ENCODE measurements at places on chromosomes 6 and 20.

- no peak for DNase-seq
Measured at GRCh38 chr20:6178537-6178936, 55.7 kb upstream of the FERMT1 start.

GRCh38 chr20:40896814-40897700 is 131.6 kb upstream of the TOP1 start:
- no peak for DNase-seq

- DNase-seq = no peak
Measured at GRCh38 chr6:34663831-34664255, 32.7 kb downstream of the ILRUN start.

DNA sequence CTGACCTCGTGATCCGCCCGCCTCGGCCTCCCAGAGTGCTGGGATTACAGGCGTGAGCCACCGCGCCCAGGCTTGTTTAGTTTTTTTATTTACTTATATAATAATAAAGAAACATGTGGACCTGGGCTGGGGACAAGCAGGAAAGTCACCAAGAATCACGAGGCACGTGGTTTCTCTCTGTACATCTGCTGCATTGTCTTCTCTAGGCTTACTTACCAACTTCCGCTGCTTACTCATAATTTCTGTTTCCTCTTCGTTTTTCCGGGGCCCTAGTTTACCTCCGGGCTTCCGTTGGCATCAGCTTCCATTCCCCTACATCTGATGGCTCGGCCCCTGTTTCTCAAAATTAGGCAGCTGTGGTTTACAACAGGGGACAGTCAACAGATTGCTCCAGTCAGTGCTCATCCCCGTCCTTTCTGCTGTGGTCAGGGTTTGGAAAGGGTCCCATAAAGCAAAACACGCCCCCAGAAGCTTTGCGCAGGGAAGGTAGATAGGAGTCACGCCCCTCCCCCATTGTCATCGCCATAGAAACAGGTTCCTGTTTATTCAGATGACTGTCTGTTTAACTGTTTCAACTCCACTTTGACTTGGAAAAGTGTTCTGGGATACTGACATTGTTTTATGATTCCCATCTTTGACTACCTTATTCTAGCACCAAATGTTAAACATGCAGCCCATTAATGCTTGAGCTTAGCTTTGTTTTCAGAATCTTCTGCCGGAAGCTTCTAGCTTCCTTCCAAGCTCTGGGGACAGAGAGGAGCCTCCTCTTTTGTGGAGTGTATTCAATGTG is 31.9 kb upstream of the TXLNB start:
- peak; percentile 58 for DNase-seq

- DNase-seq = no peak
Measured at GRCh38 chr20:58616411-58616810, 34.7 kb upstream of the STX16 start.

GRCh38 chr6:33112148-33112547 is 36.4 kb downstream of the HLA-DPB1 start:
- no peak for DNase-seq

- DNase-seq = no peak
Measured at GRCh38 chr6:121516331-121516730, 80.9 kb downstream of the GJA1 start.

- no peak for DNase-seq
Measured at GRCh38 chr6:157520596-157521361, 139.8 kb downstream of the ZDHHC14 start.

- DNase-seq = no peak
Measured at GRCh38 chr6:111586554-111586953, 19.1 kb downstream of the TRAF3IP2 start.

GRCh38 chr6:119647309-119647708 is 297.7 kb upstream of the MAN1A1 start:
- DNase-seq = no peak

DNA sequence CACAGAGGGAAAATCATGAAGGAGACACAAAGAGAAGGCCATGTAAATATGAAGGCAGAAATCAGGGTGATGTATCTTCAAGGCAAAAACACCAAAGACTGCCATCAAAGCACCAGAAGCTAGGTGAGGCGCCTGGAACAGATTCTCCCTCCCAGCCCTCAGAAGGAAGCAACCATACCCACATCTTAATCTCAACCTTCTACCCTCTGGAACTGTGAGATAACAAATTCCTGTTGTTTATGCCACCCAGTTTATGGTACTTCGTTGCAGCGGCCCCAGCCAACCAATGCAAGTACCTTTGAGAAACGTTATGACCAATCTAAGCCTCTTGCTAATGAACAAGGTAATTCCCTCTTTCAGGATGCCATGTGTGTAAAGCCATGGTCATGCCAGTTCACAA is 66.2 kb upstream of the STXBP5 start:
- no peak for DNase-seq

DNA sequence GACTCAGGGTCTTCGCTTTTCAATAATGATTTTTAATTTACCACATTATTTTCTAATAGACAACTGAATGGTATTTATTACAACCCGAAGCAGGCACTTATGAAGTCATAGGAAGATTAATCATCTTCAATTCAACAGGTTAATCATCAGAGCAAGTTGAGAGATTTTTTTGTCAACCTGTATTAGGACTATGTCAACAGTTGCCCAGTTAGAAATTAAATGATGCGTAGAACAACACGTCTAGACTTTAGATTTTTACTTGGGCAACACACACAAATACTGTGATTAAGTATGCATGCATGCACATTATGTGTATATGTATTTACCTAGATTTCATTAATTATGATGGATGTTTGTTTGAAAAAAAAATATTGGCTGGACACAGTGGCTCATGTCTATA is 4.3 kb downstream of the ILRUN start:
- no peak for DNase-seq

- no peak for DNase-seq
Measured at GRCh38 chr6:17869010-17869752, 118.3 kb downstream of the KIF13A start.

DNA sequence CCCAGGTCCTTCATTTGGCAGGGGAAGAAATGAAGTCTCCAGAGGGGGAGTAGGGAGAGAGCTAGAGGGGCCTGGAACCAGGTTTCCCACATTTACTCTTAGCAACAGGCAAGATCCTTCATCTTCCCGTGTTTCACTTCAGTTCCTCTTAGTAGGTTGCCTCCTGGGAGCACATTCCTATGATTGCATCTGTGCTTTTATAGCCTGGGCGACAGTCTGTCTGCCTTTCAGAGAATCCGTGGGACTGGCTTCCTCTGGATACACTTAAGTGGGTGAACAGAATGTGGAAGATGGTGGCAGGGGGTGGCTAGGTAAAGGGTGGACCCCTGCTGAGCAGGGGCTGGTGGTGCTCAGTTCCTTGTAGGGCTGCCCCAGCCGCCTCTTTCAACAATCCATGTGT is 33.4 kb downstream of the STK35 start:
- no peak for DNase-seq

- DNase-seq = no peak
Measured at GRCh38 chr6:93293872-93294271, 125.5 kb downstream of the EPHA7 start.

DNA sequence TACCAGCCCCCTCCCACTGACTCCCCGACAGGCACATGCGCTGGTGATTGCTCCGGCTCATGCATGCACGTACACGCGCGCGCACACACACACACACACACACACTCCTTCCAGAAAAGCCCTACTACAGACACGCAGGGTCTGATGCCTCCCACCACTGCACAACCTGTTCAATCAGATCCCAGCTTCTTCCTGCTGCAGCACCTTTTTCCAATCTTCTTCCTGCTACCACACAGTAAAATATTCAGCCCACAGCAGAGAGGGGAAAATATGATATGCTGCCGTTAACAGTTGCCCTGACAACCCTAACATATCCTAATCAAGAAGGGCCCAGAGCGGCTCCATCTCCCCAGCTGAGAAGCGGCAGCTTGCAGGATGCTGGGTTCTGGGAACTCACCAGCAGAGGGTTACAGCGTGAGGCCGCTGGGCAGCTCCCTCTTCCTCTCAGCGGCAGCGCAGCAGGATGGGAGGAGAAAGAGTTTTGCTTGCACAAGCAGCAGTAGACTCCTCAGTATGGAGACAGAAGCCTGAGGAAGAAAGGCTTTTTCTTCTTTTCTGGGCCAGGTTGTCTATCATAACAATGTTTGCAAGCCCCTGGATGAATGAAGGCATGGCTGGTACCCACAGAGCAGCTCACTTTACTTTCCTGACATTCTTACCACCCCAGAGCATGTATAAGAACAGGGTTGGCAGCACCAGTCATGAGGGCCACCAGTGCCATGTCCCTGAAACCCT is 23.9 kb downstream of the MAP7 start:
- DNase-seq = peak; percentile 21

GRCh38 chr6:43934183-43934802 is 164.3 kb downstream of the VEGFA start:
- DNase-seq = no peak

DNA sequence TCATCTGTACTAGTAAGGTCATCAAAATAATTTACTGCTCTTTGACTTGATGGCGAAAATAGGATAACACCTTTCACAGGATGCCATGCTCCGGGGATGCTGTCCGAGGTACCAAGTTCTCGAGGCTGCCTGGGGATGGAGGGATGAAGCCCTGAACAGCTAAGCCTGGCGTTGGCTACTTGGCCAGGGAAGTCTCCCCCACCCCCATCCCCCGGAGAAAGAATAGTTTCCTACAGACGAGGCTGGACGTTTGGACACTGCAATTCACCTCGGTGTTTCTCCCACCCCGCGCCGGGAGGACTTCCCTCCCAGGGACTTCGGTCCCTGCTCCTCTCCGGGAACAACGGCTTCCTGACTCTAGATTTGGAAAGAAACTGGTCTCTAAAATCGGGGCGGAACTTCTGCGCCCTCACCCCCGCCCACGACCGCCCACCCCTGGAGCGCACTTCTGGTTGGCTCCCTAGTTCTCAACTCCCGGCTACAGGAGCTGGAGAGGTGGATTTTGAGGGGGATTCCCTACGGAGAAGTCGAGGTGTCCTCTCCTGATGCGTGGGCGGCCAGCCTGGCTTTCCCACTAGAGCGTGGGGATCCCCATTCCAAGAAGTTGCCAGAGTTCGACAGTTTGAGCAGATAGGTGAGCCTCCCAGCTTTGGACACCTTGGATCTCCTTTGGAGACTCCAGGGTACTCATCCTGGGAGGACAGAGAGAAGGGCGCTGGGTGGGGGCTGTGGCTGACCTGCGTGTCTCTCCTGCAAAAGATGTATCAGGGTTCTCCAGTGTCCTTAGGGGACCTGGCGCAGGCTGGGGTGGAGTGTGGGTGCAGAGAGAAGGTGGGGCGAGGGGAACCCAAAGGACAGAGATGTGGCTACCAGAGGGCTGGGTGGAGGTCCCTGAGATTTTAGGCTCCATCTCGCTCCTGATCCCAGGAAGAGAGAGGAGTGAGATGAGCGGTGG is 1.1 kb downstream of the PCSK2 start:
- no peak for DNase-seq

GRCh38 chr6:4039348-4039747 is 39.6 kb downstream of the FAM217A start:
- DNase-seq = no peak

- DNase-seq = no peak
Measured at GRCh38 chr20:13875265-13875811, 90.5 kb downstream of the NDUFAF5 start.

DNA sequence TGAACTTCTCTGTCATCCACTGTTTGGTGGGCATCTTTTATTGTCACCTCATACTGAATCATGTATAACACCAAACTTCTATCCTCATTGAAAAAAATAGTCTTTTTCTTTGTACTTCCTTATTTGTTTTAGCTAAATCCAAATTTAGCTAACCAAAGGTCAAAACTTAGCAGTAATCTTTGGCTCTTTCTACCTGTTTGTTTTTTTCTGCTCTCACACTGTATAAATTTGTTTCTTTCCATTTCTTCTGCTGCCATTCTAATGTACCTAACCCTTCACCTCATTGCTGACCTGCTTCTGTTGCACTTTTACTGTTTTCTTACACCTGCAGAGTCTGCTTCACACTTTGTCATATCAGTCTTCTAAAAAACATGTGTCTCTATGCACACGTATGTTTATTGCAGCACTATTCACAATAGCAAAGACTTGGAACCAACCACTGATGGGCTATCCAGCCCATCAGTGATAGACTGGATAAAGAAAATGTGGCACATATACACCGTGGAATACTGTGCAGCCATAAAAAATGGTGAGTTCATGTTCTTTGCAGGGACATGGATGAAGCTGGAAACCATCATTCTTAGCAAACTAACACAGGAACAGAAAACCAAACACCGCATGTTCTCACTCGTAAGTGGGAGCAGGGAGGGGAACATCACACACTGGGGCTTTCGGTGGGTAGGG is 7.2 kb downstream of the ATRN start:
- no peak for DNase-seq

All from stimulated activated CD4-positive, alpha-beta T cell treated with anti-CD3 and anti-CD28 coated beads, Interleukin-2, amount 100 ng/mL, for 48 hours (primary cell).